ENCODE measurements at places on chromosomes 2 and 18.

DNA sequence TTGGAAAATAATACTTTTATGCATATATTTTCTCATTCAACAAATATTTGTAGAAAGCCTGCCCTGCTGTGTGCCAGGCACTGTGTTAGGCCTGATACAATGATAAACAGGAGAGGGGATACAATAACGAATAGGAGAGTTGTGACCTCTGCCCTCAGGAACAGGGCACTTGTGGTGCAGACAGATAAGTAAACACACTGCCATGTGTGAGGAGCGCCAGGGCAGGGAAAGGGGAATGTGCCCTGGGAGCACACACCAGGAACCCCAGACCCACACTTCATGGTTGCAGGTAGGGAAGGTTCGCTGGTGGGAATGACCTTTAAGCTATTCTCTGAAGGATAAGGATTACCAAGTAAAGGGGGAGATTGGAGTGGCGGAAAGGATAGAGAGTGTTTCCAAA lies 42.2 kb upstream of the DSC1 start:
- no peak for DNase-seq

DNA sequence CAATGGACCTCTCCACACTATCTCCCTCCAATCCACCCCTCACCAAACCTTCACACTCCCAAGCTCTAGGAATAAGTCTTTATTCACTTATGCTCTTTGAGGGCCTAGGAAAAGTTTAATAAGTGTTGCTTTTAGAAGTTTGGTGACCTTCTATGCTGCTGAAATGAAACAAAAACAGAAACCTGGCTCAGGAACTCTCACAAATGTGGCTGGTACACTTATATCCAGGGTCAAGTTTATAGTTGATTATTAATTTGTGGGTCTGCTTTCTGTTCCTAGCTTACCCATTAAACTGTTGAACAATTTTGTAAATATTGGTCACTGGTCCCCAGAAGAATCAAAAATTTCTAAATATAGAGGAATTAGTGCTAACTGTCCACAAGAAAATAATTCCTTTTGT lies 14.2 kb upstream of the ANKRD44 start:
- no peak for DNase-seq

DNA sequence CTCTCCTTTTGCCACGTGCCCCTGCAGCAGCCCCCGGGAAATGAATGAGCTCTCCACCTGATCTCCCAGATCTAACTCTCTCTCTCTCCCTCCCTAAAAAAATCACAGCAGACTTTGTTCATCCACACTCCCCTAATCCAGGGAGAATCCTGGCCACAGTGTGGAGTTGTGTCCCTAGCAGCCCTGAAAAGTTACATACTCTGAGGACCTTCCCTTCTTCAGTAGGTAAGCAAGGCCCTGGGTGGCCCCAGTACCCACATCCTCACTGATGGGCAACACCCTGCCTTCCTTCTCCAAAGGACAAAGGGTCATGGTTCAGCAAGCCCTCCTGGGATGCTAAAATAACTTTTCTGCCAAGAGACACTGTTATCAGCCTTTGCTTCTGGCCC lies 76.9 kb upstream of the GLI2 start:
- no peak for DNase-seq

- DNase-seq, result no peak
Measured at GRCh38 chr2:238242731-238243495, 3.1 kb upstream of the HES6 start.

DNA sequence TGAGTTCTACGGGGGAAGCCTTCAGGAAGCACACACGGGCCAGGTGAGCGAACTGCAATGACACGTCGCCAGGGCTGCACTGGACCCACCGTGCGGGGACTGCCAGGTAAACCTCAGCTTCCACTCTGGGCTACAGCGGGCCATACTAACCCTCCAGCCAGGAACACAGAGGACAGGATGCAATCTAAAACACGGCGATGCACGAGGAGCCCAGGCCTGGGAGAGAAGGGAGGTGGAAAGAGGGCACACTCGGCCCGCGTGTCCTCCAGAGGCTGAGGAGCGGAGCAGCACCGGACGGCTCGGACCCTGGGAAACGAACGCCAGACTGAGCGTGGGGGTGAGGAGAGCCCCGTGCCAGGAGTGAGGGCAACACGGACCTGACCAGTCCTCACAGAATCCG lies 69.3 kb downstream of the HDAC4 start:
- no peak for DNase-seq

DNA sequence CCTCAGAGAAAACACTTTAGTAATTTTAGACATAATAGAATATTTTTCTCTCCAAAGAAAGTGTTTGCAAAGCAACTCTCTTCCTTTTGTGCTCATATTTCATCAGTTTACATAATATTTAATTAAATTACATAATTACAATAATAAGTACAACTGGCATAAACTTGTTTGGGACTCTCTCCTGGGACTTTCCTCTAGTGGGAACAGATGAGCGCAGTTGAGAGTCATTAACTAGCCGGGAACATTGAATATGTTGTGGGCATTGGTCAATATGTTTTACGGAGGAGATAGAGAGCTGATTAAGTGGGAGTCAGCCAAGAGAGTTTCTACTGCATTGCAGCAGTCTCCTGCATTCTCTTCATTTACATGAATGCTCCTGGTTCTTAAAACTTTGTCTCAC lies 607.7 kb downstream of the ARHGAP15 start:
- no peak for DNase-seq

GRCh38 chr18:61955644-61956043 lies 62.8 kb upstream of the RNF152 start:
- no peak for DNase-seq

DNA sequence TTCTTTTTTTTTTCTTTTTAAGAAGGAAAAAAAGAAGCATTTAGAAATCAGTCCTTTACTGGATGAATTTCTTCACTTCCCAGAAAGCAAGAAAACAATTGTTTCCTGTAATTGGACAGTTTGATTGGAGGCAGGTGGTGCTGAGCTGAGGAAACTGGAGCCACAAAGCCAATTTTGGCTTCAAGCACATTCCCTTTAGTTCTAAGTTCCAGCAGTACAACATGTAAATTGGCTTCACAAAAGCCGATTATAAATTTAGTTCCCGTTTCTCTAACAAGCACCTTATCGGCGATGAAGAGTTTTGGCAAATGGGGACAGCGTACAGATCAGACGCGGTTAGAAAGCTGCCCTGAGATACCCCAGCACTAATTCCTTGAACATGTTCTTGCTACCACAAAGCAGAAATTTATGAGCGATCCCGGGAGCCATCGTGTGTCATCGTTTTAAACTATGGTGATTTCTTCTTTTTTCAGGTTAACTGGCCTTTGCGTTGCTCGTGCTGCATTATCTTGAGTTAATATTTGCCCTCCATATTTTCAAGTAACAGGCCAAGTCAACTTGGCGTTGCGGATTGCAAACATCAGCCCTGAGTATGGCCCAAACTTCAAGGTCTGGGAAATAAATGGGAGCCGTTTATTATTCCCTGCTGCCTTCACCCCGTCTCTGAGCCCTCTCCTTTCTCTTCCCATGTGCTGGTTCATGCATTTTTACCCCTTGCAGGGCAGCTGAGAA lies 190.4 kb upstream of the ID2 start:
- DNase-seq, result no peak

DNA sequence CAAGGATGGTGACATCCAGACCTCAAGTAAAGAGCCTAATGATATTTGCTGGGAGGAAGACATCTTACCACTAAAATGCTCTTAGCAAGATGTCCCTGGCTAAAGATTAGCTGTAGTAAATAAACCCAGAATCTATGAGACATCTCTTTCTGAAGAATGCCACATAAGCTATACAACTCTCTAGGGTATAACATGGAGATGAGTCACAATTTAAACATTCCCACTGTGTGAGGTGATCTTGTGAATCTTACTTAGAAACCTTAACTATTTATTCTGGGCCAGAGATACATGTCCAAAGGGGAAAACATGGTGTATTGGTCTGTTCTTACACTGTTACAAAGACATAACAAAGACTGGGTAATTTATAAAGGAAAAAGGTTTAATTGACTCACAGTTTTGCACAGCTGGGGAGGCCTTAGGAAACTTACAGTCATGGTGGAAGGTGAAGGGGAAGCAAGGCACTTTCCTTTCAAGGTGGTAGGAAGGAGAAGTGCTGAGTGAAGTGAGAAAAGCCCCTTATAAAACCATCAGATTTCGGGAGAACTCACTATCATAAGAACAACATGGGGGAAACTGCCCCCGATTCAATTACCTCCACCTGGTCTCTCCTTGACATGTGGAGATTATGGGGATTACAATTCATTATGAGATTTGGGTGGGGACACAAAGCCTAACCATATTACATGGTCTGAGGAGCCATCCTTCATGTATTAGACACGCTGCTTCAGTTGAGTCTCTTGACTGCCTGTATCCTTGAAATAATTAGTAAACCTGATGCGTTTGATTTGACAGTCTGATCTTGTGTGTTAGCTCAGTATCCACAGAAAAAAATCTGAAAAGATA lies 17.1 kb downstream of the KRCC1 start:
- DNase-seq, result no peak

- DNase-seq, result no peak
Measured at GRCh38 chr2:44934038-44934982, 7.2 kb upstream of the SIX3 start.

DNA sequence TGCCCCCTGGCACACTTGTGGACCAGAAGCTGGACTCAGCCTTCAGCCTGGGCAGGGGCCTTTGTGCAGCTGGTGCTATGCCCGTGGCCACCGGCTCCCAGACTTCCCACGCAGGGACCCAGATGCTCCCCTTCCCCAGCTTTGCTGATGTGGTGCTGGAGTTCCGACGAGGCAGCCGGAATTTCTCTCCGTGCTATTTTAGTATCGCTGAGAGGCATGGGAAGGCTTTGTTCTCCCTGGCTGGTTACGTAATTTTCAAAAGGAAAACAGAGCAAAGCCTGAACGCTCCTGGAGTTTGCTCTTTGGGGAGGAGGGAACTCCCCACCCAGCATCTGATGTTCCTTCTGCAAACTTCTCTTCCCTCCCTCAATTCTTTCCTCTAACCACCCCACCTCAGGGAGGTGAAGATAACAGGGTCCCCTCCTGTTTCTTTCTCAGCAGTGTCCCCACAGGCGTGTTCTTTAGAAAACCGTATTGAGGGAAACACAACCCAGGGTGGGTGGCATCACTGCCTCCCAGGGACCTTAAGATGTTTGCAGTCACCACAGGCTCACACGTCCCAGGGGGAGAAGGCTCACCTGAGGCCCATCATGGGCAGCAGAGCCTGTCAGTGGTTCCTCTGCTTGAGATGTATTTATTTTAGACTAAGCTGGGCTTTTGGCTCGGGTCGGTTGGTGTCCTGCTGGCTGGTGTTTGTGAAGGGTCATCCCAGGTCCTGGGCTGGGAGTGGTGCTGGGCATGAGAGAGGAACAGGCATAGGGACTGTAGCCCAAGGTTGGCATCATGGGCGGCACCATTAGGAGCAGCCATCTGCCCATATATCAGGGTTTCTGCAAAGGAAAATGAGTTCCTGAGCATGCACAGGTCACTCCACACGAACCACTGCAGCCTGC lies 95.0 kb downstream of the MAPK4 start:
- no peak for DNase-seq

GRCh38 chr2:98357849-98358248 lies 11.6 kb downstream of the CNGA3 start:
- no peak for DNase-seq

DNA sequence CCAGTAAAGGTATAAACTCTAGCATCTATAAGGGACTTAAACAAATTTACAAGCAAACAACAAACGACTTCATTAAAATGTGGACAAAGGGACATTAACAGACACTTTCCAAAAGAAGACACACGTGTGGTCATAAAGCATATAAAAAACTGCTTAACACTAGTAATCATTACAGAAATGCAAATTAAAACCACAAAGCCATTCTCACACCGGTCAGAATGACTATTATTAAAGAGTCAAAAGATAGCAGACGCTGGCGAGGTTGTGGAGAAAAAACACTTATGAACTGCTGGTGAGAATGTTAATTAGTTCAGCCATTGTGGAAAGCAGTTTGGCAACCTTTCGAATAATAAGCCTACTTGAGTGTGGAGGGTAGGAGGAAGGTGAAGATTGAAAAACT lies 217.1 kb upstream of the DLGAP1 start:
- DNase-seq, result no peak

DNA sequence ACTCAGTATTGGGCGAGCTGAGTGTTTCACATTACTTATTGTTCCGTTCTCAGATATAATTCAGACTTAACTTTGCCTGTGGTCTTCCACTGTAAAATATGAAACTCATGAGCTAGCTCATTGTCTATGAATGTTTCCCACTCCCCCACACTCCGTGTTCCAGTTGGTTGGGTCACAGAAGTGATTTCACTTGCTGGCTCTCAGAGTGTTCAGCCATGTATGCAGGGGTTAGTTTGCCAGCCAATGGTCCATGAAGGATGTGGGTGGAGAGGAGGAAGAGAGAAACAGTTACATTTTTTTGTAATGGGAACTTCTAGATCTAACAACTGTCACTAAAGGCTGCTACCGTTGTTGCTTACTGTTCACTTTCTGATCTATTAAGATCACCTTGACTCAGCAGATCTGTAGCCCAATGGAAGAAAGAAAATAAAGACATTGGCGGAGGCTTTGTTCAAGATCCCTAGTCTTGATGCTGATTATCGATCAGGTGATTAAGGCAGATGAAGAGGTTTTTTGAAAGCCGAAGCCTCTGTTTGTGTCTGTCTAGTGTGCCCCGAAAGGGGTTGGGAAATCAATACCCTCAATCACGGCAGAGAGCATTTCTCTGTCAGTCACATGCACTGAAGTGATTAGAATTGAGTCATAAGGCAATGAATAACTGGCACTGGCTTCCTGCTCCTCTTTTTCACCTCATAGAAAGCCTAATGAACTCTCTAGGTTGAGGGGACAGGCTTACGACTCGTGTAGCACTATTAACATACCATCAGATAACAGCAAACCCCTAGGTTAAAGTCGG lies 279.7 kb upstream of the FIGN start:
- no peak for DNase-seq

GRCh38 chr2:60098996-60099395 lies 454.5 kb downstream of the BCL11A start:
- no peak for DNase-seq

- no peak for DNase-seq
Measured at GRCh38 chr2:151809073-151809383, 19.2 kb downstream of the ARL5A start.

- DNase-seq, result no peak
Measured at GRCh38 chr2:118826093-118826492, 21.4 kb downstream of the EN1 start.

- DNase-seq, result no peak
Measured at GRCh38 chr2:184205048-184205596, 393.2 kb upstream of the ZNF804A start.

- DNase-seq, result no peak
Measured at GRCh38 chr18:59565957-59566356, 131.3 kb downstream of the CCBE1 start.

- no peak for DNase-seq
Measured at GRCh38 chr2:204899983-204900382, 354.7 kb downstream of the PARD3B start.

- no peak for DNase-seq
Measured at GRCh38 chr2:59938181-59938580, 615.3 kb downstream of the BCL11A start.

- no peak for DNase-seq
Measured at GRCh38 chr2:179850188-179850587, 11.2 kb downstream of the ZNF385B start.

DNA sequence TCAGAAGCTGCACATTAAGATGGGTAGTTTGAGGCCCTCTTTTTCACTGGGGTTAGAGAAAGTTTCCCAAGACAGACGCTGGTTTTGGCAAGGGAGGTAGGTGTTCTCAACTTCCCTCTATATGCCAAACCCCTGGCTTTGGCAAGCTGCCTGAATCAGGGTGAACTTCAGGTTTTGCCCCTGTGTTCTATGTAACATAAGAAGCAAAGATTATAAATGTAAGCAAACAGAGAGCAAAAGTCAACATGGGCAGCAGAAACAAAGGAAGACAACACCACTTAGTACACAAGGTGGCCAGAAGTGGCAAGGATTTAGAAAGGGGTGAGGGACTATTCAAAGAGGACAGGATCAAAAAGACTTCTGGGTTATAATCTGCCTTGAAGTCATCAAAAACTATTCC lies 70.5 kb upstream of the TFCP2L1 start:
- no peak for DNase-seq
